ENCODE measurements at places on chromosomes 2 and 18. TPM values are rescaled to one million over a fixed set of nuclear protein-coding genes. Genes with fewer than 3 reads are reported as not detected.

DNA sequence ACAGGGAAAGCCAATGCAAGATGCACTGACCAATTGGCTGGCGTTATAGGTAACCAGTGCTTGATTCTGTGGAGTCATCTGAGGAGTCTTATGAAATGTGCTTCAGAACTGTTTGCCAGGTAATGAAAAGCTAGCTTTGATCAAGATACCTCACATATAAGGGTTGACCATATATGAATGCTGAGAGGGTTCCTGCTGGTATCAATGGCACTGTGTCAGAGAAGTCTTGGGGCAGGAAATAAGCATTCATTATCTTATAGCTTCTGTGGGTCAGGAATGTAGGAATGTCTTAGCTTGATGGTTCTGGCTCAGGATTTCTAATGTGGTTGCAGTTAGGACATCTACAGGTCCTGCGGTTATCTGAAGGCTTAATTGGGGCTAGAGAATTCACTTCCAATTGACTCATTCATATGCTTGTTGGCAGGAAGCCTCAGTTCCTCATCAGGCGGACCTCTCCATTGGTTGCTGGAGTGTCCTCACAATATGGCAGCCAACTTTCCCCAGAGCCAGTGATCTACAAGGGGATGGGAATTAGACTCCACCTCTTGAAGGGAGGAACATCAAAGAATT lies 22.1 kb upstream of the TCF7L1 start:
- no peak for DNase-seq

The GPR39 gene
- total RNA-seq, result not detected

The MARS2 gene
- total RNA-seq, result 9.6 TPM

GRCh38 chr2:72394541-72395070 lies 246.9 kb upstream of the CYP26B1 start:
- DNase-seq, result no peak

DNA sequence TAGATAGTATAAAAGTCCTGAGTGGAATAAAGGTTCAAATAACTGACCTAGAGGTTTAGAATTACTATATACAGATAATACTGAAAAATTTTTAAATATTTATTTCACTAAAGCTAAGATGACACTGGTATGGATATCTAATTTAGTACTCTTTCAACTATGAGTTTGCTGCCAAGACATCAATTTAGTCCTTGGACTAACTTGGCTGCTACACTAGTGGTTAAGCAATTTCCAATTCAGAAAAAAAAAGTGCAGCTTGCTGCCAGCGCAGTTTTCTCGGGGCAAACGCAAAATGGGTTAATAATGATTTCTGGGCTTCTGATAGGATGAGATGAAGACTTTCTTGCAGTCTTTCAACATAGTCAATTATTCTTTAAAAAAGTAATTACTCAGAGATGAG lies 10.8 kb downstream of the BUB1 start:
- DNase-seq, result no peak

DNA sequence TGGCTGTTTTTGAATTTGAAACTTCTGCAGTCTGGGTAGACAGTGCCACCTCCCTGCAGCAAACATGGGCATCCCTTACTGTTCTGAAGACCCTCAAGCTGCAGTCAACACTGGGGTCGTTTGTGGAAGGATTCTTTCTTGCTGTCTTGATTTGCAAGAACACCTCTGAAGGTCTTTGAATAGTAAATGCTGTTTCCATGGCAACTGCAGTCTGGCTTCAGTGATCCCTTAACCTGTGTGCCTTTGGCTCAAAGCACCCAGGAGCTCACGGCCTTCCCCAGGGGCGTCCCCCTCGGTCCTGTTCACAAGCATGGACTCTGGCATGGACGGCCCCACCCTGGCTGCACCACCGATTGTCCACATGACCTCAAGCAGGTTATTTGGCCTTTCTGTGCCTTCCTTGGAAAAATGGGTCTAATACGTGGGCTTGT lies 38.3 kb downstream of the LRRFIP1 start:
- no peak for DNase-seq

The VWA3B gene
- total RNA-seq, result not detected

The DNAJB2 gene
- 35.3 TPM for total RNA-seq

DNA sequence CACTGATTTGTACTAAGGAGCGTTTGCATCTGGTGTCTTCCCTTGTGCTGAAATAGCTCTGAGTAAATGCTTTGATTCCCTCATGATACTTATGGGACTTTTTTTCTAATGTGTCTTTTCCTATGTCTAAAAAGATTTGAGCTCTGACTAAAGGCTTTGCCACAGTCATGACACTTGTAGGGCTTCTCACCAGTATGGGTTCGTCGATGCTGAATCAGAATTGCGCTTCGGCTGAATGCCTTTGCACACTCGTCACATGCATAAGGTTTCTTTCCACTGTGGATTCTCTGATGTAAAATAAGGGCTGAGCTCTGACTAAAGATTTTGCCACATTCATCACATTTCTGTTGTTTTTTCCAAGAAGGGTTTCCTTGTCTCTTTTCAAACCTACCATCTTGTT lies 8.0 kb downstream of the ZNF396 start:
- no peak for DNase-seq

DNA sequence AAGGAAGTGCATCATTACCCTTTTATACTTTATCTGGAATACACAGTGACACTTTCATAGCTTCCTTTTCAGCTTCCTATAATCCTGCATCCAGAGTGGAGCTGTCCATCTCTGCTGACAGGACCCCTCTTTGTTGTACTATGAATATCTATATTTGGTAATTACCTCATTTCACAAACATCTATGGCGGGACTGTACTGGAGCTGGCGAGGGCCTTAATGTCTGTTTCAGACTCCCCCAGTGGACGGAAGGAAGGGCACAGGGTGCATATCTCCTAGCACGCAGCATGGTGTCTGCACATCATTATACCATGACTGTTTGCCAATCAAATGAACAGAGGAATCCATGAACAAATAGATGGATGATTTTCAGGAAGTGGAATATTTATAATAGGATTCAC lies 142.3 kb downstream of the SOX11 start:
- DNase-seq, result no peak

DNA sequence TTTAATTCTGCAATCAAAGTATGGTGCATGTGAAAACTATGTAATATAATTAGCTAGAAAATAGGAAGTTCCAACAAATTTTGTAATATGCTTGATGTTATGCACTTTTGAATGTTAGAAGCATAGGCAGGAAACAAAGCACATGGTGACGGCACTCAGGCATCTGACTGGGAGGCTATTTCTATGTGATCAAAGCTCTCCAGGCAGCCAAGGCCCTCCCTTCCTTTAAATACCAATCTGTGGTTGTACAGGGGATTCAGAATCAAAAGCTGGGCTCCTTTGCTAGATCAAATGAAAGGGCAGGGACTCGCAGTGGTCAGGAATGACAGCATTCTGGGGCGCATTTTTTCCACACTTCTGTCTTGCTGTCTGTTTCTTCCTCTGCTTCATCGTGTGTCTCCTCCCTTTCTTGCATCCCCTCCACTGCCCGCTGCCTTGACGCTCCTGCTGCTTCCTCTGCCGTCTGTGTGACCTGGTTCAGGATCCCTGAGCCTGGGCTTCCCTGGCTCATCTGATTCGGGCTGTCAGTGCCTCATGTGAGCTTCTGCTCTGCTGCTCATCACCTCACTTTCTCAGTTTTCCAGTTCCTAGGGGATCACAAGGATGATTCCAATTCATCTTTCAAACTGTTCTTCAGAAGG lies 30.9 kb downstream of the TMEM182 start:
- no peak for DNase-seq

DNA sequence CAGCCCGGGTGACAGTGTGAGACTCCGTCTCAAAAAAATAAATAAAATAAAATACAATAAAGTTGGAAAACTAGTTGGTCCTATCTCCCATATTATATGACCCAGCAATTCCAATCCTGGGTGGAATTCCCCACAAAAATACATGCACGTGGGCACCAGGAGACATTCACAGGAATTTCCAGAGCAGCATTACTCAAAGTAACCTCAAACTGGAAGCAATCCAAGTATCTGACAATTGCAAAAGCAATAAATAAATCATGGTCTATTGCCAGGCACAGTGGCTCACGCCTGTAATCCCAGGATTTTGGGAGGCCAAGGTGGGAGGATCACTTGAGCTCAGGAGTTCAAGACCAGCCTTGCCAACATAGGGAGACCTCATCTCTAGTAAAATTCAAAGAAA lies 101.2 kb upstream of the MAP4K4 start:
- no peak for DNase-seq

- no peak for DNase-seq
Observed at GRCh38 chr18:2236232-2236631, 335.1 kb downstream of the METTL4 start.

GRCh38 chr2:118710481-118710880 lies 137.0 kb downstream of the EN1 start:
- DNase-seq, result no peak

The DOCK10 gene
- 1.9 TPM for total RNA-seq

DNA sequence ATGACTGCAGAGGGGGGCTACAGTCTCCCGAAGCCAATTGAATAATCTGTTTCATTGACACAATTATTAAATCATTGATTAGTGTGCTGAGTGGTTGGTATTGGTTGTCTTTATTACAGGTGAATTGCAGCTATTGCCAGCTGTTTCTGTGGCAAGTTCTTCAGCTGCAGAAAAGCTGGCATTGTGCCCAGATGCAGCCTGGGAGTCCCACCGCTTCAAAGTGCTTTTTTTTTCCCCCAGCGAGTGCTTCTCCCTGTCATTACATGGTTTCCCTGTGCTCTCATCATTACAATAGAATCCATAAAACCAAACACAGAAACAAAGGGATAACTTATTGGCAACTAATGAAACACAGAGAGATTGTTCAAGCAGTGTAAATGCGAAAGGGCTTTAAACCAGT lies 164.7 kb downstream of the GRB14 start:
- DNase-seq, result no peak

DNA sequence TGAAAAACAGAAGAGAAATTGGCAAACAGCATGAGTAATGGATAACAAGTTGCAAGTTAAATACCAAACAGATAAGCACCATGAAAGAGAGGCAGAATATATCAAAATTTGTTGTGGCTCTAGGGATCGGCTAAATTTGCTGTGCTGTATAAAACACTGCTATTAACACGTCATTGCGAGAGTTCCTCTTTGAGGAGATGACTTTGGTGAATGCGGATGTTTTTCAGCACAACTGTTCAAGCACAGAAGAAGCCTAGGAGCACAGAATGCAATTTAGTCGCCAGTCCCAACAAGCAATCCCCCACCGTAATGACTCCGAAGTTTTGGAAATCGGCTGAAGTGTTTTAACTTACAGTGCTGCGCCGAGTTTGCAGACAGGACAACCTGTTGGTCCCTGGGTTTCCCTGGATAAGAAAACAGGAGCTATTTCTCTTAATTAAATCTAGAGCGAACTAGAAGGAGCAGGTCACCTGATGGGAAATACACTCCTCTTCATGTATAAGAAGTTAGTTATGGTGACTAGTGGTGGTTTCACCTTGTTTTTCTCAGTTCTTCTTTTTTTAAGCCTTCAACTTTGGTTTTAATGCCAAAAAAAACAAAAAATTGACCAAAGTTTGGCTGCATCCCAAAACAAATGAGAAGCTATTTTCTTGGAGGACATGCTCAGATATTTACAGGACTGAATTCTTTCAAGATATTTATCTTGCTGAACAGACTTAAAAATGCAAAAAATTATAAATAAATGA lies 454.1 kb upstream of the SALL3 start:
- DNase-seq, result no peak

DNA sequence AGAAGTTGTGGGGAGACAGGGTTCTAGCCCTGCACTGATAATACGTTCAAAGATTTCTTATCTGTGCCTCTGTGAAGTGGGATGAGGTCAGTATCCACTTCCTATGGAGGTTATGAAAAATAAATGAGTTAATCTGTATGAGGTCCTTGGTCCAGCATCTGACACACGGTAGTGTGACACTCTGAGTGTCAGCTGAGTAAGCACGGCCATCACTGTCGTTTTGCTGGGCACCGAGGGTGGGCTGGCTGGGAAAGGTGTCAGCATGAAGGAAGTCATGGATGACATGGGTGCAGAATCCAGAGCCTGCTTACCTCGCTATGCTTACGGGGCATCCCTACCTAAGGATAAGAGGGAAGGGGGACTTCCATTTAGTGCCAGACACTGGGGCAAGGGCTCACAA lies 150.3 kb downstream of the INHBB start:
- no peak for DNase-seq

DNA sequence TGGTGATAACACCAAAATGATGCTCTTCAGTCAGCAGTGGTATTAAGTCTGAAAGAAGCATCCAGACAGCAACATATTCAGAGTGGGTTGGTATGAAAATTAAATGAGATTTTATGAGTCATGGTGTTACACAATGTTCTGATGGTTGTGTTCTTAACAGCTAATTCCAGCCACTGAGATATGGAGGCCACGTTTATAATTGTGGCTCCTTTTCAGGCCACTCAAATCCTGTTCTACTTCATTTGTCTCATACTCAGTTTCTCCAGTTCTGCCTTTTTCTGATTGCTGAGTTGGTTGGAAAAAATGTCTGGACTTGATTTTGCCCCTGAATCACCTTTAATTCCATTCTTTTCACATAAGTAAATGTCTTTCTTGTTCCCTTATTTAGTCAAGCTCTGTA lies 162.7 kb upstream of the COL3A1 start:
- no peak for DNase-seq

The ZNF396 gene
- total RNA-seq, result 2.5 TPM

GRCh38 chr18:47964053-47964452 lies 33.6 kb upstream of the SMAD2 start:
- no peak for DNase-seq

GRCh38 chr2:100981011-100981410 lies 21.1 kb upstream of the RPL31 start:
- no peak for DNase-seq

All from esophagus muscularis mucosa (tissue), 4 donors.